Activated CD4-positive, CD25-positive, alpha-beta regulatory T cell treated with anti-CD3 and anti-CD28 coated beads, Interleukin-2, amount 50 U/mL, for 24 hours (primary cell): ENCODE measurements at places on chromosomes 2 and 18.

GRCh38 chr2:230330725-230331124 lies 3.7 kb downstream of the SP140L start:
- no peak for ATAC-seq

DNA sequence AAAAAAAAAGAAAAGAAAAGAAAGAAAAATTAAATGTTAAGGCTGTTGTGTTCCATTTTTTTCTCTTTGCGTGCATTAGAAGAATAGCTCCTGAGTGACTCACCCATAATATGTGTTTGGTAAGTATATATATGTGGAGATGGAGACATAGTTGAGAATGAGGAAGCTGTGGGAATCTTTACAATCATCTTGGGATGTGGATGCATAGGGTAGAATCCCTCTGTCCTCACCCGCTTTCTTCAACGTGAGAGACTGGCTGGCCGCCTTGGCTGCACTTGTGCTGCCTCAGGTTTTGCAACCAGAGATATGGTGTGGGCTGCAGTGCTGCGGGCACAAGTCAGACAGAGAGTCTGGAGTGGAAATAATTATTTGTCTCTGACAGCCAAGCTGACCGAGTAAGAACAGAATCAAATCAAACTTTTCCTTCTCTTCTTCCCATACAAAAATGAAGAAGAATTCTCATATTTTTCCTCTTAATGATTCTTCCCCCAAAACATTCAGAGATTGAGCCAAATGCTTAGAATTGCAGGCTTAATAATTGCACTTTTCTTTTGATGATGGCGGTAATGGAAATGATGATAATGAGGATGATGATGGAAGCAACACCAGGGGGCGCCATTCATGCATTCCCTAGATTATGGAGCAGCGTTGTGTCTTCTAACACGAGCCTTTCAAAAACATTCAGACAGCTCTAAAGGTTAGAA lies 48.5 kb downstream of the SERPINB7 start:
- ATAC-seq: no peak

GRCh38 chr2:65574993-65575392 lies 142.6 kb upstream of the SPRED2 start:
- no peak for ATAC-seq

DNA sequence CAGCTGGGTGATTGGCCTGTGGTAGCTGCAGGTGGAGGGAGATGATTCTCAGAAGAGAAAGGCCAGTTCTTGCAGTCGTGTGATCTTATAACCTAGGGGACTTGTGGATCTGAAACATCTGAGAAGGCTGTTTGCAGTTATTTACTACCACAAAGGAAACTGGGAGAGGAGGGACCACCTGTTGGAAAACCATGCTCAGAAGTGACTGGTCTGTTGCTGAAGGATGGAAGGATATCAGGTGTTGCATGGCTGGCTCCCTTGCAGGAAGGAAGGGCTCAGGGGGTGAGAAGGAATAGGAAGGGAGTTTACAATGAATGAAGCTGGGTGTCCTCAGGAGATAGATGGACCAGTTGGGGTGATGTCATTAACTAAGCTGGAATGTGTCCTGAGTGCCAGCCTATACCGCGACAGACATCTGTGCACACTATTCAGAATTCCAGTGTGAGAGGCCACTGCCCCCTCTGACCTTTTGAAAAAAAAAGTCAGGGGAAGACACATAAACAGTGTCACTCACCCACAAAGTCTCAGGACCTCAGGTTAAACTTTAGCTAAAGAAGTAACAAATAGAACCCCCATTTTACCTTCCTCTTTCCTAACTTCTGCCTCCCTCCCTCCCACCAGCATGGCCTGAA lies 17.5 kb downstream of the IGFBP2 start:
- ATAC-seq: no peak

- no peak for ATAC-seq
Measured at GRCh38 chr18:68588169-68588568, 126.7 kb downstream of the TMX3 start.

- ATAC-seq: no peak
Measured at GRCh38 chr2:149622343-149622742, 34.8 kb upstream of the MMADHC start.

DNA sequence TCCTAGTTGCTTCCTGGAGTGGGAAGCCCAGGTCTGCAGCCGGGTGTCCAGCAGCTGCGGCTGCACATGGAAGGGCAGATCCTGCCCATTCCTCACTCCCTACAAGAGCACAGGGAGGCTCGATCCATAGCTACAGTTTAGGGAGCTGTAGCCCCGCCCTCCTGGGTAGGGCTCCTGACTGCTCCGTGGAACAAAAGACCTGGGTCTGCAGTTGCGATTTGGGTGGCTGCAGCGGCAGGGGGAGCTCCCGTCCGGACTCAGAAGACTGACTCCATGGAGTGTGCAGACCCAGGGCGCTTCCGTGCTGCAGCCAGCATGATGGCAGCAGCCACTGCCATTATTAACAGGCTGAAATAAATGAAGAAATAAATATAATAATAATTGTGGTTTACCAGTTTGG lies 157.3 kb downstream of the CTNNA2 start:
- ATAC-seq: no peak

GRCh38 chr2:236641051-236641726 lies 71.6 kb downstream of the ACKR3 start:
- ATAC-seq: no peak

- ATAC-seq: no peak
Measured at GRCh38 chr2:219987830-219988229, 360.4 kb downstream of the SLC4A3 start.

DNA sequence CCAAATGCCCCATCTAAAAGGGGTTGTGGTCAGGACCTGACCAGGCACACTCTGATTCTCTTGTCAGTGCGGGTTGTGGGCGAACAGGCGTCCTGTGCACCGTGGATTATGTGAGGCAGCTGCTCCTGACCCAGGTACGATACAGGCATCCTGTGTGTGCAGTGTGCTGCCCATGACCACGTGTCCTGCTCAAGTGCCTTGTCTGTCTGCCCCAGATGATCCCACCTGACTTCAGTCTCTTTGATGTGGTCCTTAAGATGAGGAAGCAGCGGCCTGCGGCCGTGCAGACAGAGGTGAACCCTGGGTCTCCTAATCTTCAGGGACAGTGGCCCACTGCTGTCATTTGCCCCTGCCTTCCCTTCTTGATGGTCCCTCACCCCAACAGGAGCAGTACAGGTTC lies 14.6 kb downstream of the PTPN18 start:
- peak; percentile 22 for ATAC-seq

GRCh38 chr2:207833251-207833751 lies 63.6 kb upstream of the FZD5 start:
- ATAC-seq: peak; percentile 65

GRCh38 chr2:8604262-8604661 lies 77.6 kb upstream of the ID2 start:
- ATAC-seq: no peak

DNA sequence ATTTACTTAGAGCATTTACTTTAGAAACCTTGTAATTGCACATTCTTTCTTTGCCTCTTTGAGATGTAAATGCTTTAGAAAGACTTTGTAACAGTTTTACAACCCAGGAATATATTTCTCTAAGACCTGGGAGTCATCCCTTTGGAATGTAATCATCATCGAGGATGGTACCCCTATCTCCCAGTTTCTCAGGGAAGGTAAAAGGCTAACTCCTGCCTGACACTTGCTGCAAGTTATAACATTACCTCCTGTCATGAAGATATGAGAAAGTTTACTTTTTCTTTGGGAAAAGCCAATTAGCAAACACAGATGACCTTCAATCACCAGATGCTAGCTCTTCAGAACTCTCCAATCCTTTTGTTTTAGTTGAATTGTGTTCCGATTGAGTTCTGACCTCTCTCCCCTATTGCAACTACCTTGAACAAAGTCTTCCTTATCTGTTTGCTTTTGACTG lies 420.3 kb upstream of the FSIP2 start:
- no peak for ATAC-seq

- no peak for ATAC-seq
Measured at GRCh38 chr2:12432985-12433625, 283.6 kb upstream of the TRIB2 start.

DNA sequence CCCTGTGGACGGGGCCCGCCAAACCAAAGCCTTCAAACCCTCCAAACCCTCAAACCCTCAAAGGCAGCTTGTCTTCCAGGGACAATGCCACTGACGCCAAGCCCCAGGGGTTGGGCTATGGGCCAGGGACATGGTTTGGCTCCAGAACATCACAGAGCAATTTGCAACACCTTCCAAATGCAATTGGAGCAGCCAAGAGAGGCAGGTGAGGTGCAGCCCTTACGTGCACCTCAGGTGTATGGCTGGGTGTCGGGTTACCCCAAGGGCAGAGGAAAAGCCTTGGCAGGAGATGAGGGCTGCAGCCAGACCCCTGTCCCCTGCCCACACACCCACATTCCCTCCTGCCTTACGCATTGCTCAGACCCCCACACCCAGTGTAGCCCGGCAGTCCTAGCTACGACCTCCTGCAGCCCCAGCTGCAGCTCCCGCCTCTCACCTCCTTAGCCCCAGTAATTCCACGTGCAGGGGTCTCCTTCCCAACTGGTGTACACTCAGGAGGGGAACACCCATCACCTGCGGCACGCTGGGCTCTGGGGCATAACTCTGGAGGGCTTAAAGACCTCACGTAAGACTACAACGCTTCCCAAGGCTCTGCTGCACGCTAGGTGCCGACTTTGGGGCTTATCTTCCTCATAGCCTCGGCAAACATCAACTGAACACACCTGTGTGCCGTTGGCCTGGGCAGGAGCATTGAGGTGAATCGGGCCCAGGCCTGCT lies 88.7 kb downstream of the TFCP2L1 start:
- no peak for ATAC-seq

GRCh38 chr2:53317861-53318260 lies 449.7 kb upstream of the CHAC2 start:
- no peak for ATAC-seq

DNA sequence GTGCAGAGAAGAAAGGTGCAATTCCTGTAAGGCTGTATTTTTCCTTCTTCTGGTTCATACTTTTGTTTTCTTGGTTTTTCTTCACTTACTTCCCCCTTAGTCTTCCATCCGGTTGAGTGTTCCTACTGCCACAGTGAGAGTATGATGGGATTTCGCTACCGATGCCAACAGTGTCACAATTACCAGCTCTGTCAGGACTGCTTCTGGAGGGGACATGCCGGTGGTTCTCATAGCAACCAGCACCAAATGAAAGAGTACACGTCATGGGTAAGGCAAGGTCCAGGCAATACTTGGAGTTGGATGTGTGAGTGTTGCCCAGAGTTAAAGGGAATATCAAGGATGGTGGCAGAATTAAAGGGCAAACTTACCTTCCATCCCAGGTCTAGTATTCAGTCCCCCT lies 108.0 kb downstream of the DTNA start:
- ATAC-seq: no peak

- ATAC-seq: no peak
Measured at GRCh38 chr2:170585067-170585466, 130.1 kb upstream of the SP5 start.

DNA sequence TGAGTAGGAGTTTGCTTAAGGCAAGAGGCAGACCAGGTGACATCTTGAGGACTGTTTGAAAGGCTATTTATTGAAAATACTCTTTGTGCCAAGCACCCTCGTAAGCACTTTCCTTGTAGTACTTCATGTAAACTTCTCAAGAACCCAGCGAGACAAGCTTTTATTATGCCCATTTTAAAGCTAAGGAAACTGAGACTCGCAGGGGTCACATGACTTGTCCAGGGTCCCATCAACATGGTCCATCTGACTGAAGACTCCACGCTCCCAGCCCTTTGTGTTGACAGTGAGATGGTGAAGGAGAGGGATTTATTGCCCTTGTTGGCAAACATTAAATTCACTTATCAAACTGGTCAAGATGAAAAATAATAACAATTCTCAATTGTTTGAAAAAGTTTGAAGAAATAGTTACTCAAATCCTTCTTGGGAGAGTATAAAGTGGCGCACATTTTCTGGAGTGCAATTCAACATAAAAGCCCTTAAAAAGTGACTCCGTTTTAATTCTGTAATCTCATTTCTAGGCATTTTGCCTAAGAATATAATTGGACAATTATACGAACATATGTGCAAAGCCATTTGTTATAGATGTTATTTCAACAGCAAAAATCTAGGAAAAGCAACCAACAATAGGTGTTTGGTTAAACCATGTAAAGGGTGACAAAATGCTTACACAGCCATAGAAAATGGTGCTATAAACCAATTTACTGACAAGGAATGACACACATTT lies 270.5 kb upstream of the NCKAP5 start:
- ATAC-seq: no peak

DNA sequence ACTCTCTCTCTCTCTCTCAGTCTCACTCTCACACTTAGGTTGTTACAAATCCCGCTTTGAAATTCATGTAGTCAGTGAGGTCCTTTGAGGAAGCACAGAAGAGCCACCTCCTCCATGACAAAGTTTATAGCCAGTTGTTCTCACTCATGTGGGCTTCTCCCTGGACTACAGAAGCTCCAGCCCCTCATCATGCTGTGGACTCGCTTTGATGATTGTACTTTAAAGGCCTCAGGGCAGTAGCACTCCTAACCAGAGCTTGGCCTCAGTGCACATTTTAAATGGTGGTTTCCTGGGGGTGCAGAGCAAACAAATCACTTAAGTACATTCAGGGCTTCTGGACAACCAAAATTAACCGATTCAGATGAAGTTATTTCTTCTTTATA lies 115.7 kb downstream of the MTCL1 start:
- ATAC-seq: no peak

GRCh38 chr2:19120941-19121750 lies 237.3 kb downstream of the OSR1 start:
- no peak for ATAC-seq

DNA sequence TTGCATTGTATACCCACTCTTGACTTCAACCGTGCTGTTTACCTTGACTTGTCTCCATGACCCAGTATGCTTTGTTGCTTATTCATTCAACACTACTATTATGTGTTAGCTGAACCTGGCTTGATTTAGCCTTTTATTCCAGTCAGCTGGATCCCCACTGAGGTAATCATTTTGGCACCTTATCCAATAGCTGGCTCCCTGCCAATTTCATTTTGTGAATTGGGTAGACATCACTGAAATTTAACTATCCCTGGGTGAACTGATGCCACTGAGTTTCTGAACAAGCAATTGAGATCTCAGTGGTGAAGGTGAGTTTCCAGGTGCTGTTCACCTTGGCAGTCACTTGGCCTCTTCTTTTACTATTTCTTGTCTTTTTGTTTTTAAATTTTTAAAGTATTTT lies 584.3 kb downstream of the ADCYAP1 start:
- no peak for ATAC-seq

GRCh38 chr2:181106789-181107627 lies 126.6 kb downstream of the UBE2E3 start:
- peak; percentile 88 for ATAC-seq
